ENCODE measurements at places on chromosomes 11 and 22. TPM values are rescaled to one million over a fixed set of nuclear protein-coding genes. Genes with fewer than 3 reads are reported as not detected.

DNA sequence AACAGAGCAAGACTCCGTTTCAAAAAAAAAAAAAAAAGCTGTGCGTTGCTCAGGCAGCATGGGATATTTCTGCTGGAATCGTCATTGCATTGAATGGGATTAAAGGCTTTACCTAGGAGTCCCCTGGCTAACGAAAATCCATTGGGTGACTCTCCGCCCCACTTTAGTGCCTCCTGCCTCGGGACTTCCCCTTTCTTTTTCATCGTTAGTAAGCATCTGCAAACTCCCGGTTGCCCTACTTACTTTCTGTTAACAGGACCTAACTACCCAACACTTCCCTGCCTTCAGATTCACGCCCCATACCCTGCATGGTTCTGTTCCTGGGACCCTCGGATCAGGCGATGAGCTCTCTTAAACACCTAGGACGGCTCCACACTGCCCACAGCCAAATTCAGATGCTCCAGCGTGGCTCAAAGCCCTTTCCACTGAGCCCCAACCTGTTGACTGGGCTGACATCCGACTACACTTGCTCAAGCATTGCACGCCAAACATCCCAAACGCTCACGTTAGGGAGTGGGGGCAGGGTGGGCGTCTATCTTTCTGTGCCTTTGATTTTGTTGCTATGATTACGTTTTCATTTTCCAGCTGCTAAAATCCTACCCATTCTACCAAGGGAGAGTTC, 143.8 kb downstream of the ST3GAL4 start:
- DNase-seq = no peak

DNA sequence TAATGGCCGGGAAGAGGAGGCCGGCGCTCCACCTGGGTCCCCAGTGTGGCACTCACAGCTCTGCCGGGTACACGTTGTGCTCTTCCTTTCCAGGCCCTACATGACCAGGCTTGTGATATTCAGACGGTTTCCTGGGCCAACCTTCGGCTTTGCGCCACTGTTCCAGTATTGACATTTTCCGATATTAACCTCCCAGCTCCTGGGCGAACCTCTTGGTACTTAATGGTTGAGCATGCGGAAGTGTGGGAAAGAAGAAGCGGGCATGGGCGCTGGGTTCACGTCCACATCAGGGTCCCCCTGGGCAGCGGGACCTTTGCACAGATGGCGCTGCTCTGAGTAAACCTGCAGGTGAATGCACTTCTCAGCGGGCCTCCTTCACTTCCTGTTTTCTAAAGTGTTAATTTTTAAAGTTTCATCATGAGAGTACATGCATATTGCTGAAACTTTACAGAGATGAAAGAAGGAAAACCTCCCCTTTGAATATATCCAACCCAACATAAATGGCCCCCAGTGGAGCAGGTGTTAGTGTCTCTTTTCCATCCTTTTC, 286.7 kb downstream of the TBC1D22A start:
- no peak for DNase-seq

DNA sequence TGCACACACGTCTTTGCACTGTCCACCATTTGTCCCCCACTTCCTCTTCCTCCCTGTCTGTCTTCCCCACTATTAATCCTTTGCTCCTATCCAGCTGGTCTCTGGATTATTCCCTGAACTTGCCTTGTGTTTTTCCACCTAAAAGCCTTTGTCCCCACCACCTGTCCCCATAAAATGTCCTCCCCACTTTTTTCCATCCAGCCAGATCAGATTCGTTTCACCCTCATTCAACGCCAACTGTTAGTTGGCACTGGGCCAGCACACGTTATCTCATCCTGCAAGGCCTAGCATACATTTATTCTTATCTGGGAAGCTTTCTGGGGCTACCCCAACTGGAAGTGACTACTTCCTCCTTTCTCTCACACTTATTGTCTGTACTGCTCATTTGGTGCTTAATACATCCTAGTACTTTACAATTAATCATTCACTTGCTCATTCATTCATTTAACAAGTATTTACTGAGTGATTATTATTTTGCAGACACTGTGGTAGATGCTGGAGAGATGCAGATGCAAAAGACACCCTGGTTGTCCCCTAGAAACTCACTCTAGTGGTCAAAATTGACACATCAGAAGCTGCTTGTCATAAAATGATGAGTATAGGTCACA, 96.2 kb downstream of the RASSF10 start:
- DNase-seq = no peak

DNA sequence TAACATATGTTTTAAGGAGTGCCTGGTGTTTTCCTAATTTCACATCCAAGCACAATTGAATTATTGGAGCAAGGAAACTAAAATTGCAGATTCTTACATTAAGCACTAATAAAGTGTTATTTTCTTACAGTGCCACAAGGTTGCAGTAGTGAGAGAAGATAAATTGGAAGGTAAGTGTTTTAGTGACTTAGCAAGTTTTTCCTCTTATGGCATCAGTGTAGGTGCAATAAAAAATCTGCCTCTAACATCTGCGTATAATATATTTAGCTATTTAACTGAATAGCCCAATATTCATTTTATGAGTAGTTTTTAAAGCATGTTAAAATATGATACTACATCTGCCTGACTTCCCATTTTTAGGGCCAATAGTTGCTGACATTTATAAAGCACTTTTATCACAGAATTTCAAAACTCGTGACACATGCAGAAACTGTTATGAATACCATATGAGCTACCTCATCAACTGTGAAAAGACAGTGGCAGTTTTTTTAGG, 19.0 kb downstream of the POLD3 start:
- peak; percentile 36 for DNase-seq

GRCh38 chr22:23591201-23591791, 11.2 kb upstream of the IGLL1 start:
- peak; percentile 41 for DNase-seq

DNA sequence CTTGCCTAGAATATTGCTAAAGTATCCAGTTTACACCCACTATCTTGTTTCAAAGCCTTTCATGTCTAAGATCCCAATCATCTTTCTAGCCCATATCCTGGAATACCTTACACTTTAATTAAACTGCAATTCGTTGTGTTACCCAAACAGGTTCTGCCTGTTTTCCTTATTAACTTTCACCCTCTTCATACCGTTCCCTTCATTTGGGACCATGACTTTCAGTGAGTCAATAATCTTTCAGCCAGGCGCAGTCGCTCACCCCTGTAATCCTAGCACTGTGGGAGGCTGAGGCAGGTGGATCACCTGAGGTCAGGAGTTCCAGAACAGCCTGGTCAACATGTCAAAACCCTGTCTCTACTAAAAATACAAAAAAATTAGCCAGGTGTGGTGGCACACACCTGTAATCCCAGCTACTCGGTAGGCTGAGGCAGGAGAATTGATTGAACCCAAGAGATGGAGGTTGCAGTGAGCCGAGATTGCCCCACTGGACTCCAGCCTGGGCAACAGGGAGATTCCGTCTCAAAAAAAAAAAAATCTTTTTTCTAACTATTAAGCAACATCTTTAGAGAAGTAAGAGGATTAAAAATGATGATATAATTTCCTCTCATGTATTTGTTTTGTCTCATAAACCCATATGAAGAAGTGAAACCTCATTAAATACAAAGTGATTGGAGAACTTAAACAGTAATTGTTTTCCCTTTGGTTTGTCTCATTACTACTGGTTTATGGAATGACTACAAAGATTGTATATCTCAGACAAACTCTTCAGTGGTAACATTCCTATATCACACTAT, 20.7 kb downstream of the DMC1 start:
- DNase-seq = no peak

- no peak for DNase-seq
Measured at GRCh38 chr11:78161346-78161745, 21.9 kb upstream of the ALG8 start.

DNA sequence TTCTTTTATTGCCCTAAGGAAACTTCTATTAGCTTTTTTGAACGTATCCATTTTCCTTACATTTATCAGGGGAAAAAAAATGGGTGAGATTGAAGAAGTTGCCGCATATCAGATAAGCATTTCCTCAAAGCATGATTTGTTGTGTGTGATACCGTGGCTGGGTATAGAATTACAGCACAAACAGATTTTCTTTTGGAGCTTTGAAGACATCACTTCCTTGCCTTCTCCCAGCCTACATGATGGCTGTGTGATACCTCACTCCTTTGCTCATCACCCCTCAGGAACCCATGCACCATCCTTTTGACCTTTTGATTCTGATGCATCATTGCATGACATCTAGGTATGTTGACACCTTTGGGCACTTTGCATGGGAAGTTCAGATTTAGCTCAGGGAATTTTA, 1155.3 kb downstream of the BRD1 start:
- no peak for DNase-seq

Gene KREMEN1
- 10.2 TPM for total RNA-seq

Gene CEND1
- not detected for total RNA-seq

Gene DERL3
- total RNA-seq = not detected

Gene SYT13
- total RNA-seq = 0.14 TPM

Gene SH3BP1
- 9.4 TPM for total RNA-seq
